ENCODE measurements at places on chromosomes 3 and 15.

- no peak for DNase-seq
Measured at GRCh38 chr3:90069748-90070147, 962.3 kb downstream of the EPHA3 start.

GRCh38 chr15:61090386-61091288 is 138.5 kb downstream of the RORA start:
- no peak for DNase-seq

DNA sequence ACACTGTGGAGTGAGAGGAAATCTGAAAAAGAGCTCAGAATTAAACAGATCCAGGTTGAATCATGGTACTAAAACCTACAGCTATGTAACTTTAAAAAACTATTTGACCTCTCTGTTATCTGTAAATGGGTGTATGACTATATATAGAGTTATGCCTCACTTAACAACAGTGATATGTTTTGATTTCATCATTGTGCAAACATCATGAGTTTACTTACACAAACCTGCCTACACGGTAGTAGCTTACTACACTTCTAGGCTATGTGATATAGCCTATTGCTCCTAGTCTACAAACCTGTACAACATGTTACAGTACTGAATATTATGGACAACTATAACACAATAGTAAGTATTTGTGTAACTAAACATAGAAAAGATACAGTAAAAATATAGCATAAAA is 191.6 kb upstream of the MEIS2 start:
- no peak for DNase-seq

GRCh38 chr3:46281551-46281950 is 39.3 kb downstream of the CCR3 start:
- DNase-seq: no peak

DNA sequence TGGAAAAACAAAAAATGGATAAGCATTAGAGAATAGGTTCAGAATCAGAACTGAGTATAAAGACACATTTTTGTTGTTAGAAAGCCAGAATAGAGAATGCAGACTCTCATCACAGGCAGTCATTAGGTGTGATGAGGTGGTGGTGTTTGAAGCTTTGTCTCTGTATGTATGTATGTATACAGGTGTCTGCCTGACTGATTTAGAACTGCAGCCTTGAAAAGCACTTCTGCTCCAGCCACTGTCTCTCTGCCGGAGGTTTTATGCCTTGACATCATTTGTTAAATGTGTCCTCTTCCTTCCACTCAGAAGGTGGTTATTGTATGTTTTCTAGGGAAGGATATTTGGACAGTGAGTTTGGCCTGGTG is 80.7 kb upstream of the ZBED2 start:
- no peak for DNase-seq

- no peak for DNase-seq
Measured at GRCh38 chr15:74179983-74180880, 6.7 kb downstream of the ISLR start.

- DNase-seq: no peak
Measured at GRCh38 chr3:153051427-153052095, 110.5 kb upstream of the RAP2B start.

DNA sequence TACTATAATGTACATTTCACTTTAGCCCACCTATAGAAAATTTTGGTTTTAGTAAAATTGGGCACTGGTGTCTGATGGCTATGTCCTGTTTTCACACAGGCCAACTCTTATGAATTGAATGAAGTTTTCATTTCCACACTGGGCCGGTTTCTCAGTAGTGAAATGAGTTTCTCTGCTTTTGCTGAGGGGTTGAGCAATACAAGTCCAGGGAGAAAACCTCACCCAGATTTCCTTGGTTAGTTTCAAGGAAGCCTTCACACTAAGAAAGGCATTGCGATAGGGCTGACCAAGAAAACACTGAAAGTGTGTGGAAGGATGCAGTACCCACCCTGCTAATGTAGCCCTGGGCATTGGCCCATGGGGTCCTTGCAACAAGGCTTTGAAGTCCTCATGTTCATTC is 331.5 kb upstream of the CFAP20DC start:
- no peak for DNase-seq

GRCh38 chr3:5022187-5022965 is 43.1 kb downstream of the BHLHE40 start:
- no peak for DNase-seq

DNA sequence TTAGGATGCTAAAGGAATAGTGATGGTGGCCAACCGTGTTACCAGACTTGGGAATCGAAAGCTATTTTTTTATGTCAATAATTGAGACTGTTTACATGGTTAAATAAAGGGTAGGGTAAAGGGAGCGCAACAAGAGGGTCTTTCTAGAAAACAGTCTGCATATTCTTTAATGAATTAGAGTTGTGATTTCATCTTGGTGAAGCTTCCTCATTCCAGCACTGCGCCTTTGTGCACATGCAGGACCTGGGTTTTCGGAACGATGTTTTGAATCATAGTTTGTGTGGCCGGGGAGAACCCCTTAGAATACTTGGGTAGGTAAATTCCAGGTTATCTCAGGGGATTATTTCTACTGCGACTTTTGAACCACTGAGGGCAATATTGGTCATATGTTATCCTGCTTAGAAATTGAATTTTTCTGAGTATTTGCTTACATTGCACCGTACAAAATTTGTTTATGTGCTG is 1.3 kb downstream of the PIK3CA start:
- DNase-seq: peak; percentile 65

DNA sequence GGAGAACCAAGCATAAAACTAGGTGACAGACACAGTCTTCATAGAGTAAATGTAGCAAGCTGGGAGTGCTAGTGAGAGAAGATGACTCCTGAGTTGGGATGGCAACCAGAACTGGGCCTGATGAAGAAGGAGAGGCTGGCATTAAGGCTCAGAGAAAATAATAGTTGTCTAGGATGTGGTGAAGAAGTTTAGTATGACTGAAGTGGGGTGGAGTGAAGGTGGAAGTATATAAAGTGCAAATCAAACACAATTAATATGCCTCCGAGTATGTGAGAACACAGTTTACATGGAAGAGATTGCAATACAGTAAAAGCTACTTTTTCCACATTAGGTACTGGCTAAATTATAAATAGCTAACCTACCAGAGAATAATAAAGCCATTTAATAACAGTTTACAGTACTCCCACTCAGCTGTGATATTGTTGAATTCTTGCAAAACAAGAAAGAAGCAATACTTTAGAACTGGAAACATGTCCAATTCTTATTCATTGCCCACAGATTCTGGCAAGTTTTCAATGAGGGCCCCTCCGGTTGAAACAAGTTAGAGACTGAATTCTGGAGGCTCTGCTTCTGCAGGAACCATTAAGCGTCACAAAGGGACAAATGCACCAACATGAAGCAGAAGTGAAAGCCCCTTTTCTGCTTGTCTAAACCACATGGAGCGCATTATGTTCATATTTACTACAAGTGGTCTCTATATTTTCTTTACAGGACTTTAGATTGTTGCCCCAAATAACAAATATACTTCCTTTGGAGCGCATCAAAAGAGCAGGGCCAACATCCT is 243.7 kb downstream of the SLC9A9 start:
- DNase-seq: no peak

GRCh38 chr3:119664850-119665379 is 4.5 kb upstream of the POPDC2 start:
- DNase-seq: no peak

DNA sequence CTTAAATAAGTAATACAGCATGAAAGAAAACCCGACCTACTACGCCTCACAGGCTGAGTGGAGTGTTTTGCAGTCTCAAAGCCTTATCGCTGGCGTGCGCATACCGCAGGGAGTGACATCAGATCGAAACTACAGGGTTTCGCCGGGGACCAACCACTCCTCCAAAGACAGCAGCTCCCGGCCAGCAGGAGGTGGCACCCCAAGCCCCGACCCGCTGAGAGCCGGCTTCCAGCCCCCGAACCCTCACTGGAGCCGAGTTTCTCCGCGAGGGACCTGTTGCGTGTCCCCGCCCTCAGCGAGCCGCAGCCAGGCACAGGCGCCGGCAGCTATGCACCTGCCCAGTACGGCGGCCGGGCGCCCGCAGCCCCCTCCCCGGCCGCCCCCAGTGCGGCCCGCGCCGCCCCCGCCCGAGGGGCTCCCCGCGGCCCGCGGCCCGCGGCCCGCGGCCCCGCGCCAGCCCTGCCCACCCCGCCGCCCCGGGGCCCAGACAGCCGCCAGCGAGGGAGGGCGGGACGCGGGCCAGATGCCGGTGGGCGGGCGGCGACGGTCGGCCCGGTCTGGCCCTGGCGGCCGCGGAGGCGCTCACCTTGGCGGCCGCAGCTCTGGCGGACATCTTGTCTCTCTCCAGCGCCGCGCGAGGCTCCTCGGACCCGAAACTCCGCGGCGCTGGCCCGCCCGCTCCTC is 710 bp downstream of the TJP1 start:
- no peak for DNase-seq

DNA sequence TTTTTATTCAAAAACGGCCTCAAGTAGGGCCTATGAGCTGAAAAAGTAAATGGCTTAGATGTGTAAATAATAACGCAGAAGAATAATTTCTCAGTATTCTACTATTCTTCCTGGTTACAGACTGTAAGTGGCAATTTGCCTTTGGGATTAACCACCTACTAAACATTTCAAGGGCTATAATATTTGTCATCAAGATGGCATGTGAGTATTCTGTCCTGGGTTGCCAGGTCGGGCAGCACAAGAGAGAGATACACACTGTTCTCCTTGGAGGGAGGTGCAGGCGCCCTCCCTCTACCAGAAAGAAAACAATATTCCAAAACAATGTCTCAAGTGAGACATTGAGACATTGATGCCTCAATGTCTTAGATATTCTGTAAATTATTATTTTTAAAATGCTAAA is 278.4 kb downstream of the OCA2 start:
- no peak for DNase-seq

- DNase-seq: no peak
Measured at GRCh38 chr3:159786489-159787177, 202.0 kb upstream of the IL12A start.

DNA sequence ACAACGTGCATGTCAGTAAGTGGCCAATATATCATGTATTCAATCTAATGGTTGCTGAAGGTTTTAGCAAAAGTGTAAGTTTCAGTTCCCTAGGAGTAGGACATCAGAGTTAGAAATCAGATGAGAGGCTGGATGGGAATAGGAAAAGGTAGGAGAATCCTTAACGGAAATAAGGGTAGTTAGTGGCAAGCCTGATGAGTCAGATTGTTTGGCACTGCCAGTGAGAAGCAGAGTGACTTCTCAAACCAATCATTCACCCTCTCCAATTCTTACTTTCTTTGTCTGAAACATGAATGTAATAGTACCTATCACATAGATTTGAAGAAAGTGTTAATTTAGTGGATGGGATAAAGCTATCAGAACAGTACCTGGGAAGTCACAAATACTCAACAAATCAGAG is 894.0 kb downstream of the NTRK3 start:
- no peak for DNase-seq

- no peak for DNase-seq
Measured at GRCh38 chr3:132382267-132382666, 35.0 kb upstream of the DNAJC13 start.

DNA sequence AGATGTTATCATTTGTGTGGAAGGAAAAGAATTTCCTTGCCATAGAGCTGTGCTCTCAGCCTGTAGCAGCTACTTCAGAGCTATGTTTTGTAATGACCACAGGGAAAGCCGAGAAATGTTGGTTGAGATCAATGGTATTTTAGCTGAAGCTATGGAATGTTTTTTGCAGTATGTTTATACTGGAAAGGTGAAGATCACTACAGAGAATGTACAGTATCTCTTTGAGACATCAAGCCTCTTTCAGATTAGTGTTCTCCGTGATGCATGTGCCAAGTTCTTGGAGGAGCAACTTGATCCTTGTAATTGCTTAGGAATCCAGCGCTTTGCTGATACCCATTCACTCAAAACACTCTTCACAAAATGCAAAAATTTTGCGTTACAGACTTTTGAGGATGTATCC is 15.1 kb downstream of the KLHL24 start:
- no peak for DNase-seq

- no peak for DNase-seq
Measured at GRCh38 chr3:152899306-152899705, 64.4 kb downstream of the P2RY1 start.

- DNase-seq: no peak
Measured at GRCh38 chr3:99731499-99731898, 86.2 kb upstream of the CMSS1 start.

GRCh38 chr3:119360736-119361462 is 66.7 kb downstream of the ARHGAP31 start:
- DNase-seq: no peak

DNA sequence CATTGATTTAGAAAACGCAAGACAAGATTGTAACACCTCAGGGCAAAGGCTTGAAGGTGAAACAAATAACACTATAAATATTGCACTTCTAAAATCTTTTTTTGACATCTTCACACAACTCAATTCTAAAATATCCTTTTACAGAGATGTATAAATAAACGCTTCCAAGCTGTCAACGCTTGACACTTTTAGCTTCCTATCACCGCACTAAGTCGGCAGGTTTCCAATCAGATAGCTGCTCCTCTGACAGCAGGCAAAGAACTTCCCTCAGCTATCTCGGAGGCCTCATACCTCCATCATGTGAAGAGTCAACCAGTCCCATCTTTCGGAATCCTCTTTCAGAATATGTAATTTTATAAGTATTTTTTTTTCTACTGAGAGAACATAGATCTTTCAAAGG is 71.0 kb downstream of the PCOLCE2 start:
- DNase-seq: no peak

DNA sequence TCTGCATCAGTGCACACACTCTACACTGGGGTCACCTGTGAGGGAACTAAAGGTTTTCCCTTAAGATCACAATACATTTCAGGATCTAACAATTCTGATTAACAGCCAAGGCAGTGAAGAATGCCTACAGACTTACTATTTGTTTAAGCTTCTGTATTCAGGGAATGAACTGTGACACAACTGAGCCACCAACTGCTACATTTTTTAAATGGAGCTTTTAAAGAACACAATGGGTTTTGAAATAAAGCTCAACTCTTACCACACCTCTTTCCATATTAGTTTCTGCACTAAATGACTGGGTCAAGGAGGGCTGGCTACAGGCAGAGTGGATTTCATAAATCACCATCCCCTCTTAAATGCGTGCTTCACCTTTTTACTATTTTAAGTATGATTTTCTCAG is 100.2 kb downstream of the TMCC1 start:
- peak; percentile 78 for DNase-seq

- DNase-seq: no peak
Measured at GRCh38 chr3:78633626-78634025, 1134.2 kb downstream of the ROBO1 start.

- peak; percentile 25 for DNase-seq
Measured at GRCh38 chr15:93997071-93997658, 234.2 kb upstream of the MCTP2 start.

All from AML-193 (cell line).